ENCODE measurements at places on chromosomes 11 and 22.

GRCh38 chr11:93128574-93128973, 69.2 kb downstream of the SLC36A4 start:
- no peak for DNase-seq

GRCh38 chr22:45324311-45324711, 14.6 kb downstream of the FAM118A start:
- DNase-seq: no peak

GRCh38 chr11:132972565-132972964, 559.7 kb downstream of the OPCML start:
- DNase-seq: no peak

DNA sequence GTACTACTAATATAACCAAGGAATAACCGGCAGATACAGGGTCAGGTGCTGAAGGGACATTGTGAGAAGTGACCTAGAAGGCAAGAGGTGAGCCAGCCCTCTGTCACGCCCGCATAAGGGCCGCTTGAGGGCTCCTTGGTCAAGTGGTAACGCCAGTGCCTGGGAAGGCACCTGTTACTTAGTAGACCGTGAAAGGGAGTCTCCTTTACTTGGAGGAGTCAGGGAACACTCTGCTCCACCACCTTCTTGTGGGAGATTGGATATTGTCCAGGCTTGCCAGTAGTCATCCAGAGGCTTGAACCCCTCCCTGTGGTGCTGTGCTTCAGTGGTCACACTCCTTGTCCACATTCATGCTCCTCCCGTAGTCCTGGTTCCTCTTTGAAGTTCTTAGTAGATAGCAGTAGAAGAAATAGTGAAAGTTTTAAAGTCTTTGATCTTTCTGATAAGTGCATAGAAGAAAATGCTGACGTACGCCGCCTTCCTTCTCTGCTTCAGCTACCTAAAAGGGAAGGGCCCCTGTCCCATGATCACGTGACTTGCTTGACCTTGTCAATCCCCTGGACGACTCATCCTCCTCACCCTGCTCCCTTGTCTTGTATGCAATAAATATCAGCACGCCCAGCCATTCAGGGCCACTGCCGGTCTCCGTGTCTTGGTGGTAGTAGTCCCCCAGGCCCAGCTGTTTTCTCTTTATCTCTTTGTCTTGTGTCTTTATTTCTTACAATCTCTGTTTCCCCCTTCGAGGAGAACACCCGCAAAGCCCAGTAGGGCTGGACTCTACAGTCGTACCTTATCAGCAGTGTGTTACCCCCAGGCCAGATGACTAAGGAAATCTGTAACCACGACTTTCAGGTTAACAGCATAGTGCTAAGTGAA, 6.1 kb downstream of the NUP50 start:
- DNase-seq: no peak

DNA sequence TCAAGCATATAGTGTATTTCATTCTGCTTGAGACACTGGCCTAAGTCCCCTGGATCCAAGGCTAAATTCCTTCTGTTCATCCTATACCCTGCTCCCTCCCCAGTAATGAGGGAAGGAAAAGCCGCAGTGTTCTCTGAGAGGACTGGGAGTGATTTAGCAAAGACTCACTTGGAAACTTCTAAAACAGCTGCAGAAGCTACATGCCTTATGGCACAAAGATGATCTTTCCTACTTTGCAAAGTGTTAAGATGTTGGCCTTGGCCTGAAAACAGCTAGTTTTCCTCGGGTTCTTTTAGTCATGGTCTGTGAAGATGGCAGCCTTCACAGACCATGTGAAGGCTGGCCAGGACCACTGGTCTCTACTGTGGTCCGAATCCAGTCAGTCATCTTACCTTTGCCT, 65.7 kb downstream of the ABTB2 start:
- no peak for DNase-seq

DNA sequence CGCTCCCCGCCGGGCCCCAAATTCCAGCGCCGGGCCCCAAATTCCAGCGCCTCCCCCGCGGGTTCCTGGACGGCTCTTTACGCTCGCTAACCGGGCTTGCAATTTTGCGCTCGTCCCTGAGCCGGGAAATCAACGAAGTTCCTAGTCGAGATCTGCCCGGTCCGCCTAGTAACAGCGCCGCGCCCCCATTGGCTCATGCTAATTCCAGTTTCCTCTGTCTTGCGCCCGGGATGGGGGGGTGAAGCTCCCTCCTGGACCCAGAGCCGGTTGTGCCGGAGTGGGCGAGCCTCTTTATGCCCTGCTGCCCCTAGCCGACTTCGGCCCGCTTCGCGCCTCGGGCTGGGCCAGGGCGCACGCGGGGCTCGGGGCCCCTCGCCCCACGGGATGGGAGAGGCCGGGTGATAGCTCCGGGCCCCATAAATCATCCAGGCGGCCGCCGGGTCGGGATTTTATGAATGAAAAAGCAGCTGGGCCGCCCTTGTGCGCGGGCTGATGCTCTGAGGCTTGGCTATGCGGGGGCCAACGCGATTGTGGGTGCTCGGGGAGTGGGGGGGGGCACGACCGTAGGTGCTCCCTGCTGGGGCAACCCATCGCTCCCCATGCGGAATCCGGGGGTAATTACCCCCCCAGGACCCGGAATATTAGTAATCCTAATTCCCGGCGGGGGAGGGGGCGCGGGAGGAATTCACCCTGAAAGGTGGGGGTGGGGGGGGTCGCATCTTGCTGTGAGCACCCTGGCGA, 1.8 kb upstream of the CCND1 start:
- peak; percentile 96 for DNase-seq

- DNase-seq: no peak
These were observed 18.9 kb downstream of the TSPAN32 start for GRCh38 chr11:2320568-2321310.

GRCh38 chr11:66716996-66717395, 12.0 kb downstream of the SPTBN2 start:
- DNase-seq: no peak

DNA sequence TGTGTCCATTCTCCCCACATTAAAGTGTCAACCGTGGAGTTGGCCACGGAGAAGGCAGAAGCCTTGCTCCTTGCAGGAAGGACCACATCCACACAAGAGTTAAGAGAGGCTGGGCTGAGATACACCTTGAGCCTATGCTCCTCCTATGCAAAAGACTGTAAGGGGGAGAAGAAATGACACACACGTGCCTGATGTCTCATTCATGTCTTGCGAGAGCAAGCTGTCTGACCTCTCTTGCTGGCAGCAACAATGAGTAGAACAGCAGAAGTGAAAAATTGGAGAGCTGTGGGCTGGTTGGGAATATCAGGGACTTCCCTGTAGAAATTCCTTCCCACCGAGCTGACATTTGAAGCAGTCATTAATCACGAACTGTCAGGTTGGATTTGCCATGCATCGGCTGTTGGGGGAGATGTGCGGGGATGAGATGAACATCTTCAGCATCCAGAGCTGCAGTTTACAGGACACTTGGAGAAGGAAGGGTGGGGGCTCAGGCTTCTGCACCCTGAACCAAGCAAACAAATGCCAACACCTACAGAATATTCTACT, 139.3 kb downstream of the MYO18B start:
- DNase-seq: no peak

- no peak for DNase-seq
These were observed 92.6 kb downstream of the SWAP70 start for GRCh38 chr11:9756461-9756860.

GRCh38 chr11:111933872-111934271, 3.3 kb upstream of the DIXDC1 start:
- DNase-seq: no peak

Data from left hindlimb (tissue), 1 donor.